ENCODE measurements at places on chromosomes 4 and X.

GRCh38 chr4:187000281-187000680, 276.6 kb upstream of the FAT1 start:
- DNase-seq, result no peak

- no peak for DNase-seq
These were observed 113.6 kb upstream of the CBLL2 start for GRCh38 chrX:22159071-22159470.

GRCh38 chrX:120213438-120214265, 37.0 kb upstream of the ZBTB33 start:
- DNase-seq, result peak; percentile 5

DNA sequence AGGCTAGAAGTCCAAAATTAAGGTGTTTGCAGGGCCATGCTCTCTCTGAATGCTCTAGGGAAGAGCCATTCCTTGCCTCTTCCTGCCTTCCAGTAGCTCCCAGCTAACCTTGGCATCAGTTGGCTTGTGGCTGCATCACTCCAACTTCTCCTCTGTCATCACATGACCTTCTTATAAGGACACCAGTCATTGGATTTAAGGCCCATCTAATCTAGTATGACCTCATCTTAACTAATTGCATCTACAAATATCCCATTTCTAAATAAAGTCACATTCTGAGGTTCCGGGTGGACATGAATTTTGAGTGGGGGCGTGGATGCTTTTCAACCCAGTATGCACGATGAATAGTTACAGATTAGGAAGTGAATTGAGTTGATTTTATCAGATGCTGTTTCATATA, 89.7 kb downstream of the DOCK11 start:
- no peak for DNase-seq

DNA sequence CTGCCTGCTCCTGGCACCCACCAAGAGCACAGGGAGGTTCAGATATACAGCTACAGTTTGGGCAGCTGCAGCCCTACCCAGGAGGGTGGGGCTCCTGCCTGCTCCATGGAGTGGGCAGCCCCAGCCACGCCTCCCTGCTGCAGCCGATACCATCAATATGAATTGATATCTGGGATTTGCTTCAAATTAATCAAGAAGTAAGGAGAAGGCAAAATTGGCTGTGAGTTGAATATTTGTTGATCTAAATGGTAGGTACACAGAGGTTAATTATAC, 31.2 kb upstream of the ZNF280C start:
- no peak for DNase-seq

DNA sequence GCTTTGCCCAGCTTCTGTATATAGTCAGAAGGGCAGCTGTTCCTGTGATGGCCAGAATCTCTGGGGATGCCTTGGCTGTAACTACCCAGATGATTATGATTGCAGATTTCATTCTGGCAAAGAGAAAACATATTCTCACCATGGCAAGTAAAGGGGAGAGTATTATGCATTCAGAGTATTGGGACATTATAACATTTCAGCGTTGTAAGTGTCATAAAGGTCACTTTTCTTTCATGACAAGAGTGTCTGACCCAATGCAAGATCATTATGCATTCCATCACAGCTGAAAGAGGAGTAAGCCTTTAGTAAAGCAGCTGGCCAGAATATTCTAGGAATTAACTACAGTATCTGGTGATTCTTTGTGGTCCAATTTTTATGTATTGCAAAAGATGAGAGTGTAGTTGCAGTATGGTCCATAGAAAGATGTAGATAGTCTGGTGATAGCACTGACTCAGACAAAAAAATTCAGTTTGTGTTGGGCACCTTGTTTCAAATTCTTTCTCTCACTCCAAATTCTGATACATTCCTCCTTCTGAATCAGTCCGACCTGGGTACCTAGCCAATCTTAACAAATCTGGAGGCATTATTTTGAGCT, 2366.3 kb downstream of the PCDH7 start:
- DNase-seq, result no peak

GRCh38 chrX:103183912-103184311, 31.0 kb upstream of the BEX4 start:
- no peak for DNase-seq

DNA sequence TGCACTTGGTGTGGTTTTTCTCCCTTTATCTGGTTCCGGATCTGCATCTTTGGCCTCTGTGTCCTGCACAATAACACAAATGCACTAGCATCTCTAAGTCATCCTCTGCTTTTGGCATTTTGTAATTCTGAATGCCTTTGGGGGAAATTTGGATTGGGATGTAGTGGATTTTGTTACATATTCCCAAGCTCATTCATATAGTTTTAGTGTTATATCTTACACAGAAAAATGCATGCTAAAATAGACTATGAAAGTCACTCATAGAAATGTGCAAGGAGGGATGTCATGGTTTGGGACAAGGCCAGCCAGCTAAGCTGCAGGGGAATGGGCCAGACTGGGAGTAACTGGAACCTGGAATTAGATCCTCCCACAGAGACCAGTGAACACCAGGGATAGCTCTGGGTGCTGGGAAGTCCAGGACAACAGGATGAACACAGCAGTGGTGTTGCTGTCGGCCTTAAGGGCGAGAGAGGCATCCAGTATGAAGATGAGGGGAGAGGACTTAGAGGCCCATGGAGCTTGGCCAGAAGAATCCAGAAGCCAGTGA, 20.1 kb downstream of the ENPP6 start:
- no peak for DNase-seq

GRCh38 chrX:148600131-148600530, 99.7 kb downstream of the AFF2 start:
- no peak for DNase-seq

DNA sequence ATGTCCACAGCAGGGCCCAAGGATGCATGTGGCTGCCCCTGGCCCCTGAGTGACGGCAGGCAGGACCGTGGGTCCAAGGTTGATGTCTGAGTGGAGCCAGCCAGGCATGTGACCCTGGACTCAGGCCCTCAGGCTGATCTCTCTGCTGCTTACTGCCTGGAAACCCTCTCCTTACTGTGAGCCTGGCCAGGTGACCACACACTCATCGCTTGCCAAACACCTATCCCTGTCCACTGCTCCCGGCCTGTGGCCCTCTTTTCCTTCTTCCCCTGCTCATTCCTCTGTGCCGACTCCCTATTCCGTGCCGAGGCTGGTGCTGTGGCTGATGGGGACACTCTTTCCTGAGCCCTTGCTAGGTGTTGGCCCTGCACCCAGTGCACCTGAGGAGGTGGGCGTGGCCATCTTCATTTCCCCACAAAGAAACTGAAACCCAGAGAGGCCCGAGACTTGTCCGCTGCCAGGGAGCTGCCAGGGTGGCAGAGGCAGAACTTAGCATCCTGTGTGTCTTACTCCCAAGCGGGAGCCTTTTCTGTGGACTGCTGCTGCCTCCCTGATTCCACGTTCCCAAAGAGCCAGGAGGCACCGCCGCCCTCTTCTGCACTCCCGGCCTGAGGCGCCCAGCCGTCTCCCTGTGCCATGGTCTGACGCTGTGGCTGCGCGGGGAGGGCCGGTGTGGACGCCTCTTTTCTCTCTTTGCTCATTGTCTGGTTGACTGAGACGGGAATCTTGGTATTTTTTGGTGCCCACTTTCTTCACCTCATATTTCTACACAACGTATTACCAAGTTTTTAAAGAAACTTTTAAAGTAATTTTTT, 11.2 kb upstream of the RNF4 start:
- no peak for DNase-seq

DNA sequence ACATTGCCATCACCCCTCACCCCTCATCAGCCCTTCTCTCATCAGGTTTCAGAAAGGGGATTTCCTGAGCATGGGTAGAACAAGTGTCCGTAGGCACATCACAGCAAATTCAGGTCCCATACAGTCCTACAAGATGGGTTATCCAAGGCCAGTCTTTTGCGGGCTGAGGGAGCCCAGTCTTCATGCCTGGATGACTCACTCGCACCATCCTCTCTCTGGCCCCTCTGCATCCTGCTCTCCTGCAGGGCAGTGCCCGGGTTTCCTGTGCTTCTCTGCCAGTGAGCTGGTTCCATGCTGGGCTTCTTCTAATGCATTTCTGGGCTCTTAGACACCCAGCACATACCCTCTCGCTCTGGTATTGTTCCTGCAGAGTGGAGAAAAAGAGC, 7.3 kb upstream of the INTS6L start:
- DNase-seq, result no peak

DNA sequence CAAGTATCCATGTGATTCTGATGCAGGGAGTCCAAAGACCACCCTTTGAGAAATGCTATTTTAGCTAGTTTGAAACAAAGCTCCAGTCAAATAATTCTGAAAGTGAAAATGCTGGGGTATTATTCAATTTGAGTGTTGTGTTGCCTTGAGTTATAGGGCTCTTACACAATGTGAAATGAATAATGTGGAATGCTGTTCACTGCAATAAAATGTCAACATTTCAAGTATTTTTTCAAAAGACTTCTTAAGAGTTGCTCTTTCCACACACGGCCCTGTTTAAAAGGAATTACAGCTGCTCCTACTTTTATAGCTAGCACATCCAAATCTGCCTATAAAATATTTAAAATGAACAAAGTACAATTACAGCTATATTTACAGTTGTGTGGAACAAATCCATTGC, 27.5 kb upstream of the PLS3 start:
- DNase-seq, result no peak

GRCh38 chrX:73842541-73843234, 279.7 kb downstream of the CHIC1 start:
- no peak for DNase-seq

DNA sequence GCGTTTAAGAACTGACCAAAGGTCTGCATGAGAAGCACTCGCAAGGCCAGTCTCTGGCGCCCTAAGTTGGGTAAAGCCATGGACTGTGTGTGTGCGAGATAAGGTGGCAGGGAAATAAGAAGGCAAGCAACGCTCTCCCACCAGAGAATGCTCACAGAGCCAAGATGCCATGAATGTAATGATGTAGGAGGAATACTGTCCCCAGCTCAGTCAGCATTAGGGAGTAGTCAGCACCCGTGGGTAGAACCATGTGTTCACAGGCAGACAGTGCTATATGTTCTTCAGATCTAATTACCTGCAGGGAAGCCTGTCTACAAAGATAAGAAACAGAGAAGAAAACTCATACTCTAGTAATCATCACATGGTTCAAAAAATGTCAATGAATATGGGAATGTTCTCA, 68.8 kb downstream of the SEC24D start:
- DNase-seq, result no peak

- DNase-seq, result no peak
These were observed 2.3 kb downstream of the MAML3 start for GRCh38 chr4:140151699-140152012.

DNA sequence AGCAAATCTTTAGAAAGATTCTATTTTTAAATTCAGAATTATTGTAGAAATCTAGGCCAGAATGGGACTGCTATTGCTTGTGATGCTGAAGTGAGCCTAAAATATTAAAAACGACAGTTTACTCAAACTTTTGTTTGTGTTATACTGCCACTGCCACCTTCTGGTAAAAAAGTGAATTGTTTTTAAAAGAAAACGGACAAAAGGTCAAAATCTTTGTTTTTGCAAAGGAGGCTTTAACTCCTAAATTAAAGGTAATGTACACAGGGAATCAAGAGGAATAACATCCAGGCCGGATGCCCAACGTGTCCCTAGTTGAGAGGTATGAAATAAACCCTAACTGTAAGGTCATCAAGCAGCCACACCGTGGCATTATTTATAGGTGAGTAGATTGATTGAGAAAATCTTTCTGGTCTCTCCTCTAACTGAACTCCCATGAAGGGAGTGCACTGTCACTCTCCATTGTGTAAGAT, 338.3 kb upstream of the GALNT7 start:
- no peak for DNase-seq

DNA sequence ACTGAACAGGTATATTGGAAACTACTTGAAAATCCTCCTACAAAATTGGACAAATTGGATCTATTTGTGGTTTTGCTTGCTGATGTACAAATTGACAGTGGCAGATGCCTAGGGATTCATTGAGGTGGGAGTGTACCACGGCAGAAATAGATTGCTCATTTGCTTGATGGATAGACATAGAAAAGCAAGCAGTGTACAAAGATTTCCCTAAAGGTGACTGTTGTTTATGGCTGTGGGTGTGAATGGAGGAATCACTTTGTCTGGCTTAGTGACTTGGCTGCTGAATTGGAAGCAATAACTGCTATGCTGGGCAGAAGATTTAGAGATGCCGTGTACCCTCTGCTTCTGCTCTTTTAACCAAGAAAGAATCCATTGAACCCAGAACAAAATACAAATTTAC, 191.0 kb upstream of the GRID2 start:
- no peak for DNase-seq

- DNase-seq, result no peak
These were observed 15.3 kb downstream of the ABCD1 start for GRCh38 chrX:153739754-153740486.

DNA sequence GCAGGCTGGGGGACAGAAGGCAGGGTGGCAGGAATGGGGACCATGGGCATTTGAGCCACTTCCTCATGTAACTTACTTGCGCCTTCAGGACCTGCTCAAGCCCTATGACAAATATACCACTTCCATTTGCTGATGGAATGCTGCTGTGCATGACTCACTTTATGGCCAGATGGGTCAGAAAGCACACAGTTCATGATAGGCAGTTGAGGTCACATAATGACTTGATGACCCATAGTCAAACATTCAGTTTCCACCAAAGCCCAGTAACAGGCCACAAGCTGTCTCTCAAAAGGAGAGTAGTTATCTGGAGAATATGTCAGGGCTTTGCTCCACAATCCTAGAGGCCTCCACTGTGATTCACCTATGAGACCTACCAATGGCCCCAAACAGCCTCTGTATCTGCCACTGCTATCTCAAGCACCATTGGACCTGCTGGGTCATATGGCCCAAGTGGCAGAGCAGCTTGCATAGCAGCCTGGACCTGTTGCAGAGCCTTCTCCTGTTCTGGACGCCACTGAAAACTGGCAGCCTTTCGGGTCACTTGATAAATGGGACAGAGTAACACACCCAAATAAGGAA, 5.3 kb upstream of the PAPSS1 start:
- DNase-seq, result no peak

- DNase-seq, result no peak
These were observed 121.4 kb downstream of the RNF150 start for GRCh38 chr4:141011901-141012315.

DNA sequence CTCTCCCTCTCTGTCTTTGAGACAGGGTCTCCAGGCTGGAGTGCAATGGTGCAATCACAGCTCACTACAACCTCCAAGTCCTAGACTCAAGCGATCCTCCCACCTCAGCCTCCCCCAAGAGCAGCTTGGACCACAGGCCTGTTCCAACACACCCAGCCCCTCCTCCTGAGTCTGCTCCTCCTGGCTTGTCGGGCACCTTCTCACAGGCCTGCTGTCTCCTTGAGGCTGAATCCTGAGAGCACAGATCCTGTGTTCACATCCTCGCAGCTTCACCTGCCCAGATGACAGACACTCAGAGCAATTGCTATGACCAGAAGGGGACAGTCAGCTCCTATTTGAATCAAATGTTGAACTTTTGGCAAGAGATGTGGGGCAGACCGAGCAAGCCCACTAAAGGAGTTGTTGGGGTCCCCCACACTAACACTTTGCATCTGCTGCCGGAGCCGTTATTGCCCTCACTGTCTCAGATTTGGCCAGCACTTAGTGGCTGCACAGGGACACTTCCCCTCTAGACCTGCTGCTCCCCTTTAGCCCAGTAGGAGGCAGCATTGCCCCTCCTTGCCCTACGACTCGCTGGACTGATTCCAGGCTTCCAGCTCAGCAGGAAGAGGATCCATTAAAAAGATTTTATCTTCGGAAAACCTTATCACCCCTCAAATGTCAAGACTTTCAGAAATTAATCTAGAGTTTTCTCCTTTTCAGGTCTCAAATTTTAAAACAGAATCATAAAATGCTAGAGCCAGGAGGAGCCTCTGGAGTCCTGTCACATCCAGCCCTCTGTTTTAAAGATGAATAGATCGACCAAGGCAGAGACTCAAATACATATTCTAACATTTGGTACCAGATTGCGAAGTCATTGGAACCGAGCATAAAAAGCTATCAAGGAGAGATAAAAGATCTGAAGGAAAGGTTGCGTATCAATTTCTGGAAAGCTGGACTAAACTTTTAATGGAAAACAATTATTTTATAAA, 113.7 kb downstream of the USP46 start:
- DNase-seq, result peak; percentile 41

Measured in stimulated activated CD8-positive, alpha-beta memory T cell treated with anti-CD3 and anti-CD28 coated beads, Interleukin-7, amount 100 ng/mL, for 1 hour (primary cell).